ENCODE measurements at places on chromosomes 2 and 18.

DNA sequence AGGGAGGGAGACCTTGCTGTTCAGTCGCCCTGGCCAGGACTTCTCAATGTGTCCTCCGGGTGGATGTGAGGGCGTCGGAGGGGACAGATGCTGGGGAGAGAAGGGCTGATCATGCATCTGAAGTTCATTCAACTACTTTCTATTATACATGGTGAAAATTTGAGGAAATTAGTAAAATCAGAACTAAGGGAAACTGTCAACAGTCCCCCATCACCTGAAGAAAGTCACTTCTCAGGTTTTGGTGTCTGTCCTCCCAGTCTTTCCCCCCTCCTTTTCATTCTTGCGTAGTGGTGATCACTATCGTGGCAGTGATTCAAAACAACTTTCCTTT, 17.4 kb upstream of the ACKR3 start:
- DNase-seq: no peak

GRCh38 chr2:669323-669722, 7.9 kb downstream of the TMEM18 start:
- no peak for DNase-seq

- DNase-seq: no peak
Measured at GRCh38 chr2:120110507-120110906, 97.6 kb downstream of the EPB41L5 start.

DNA sequence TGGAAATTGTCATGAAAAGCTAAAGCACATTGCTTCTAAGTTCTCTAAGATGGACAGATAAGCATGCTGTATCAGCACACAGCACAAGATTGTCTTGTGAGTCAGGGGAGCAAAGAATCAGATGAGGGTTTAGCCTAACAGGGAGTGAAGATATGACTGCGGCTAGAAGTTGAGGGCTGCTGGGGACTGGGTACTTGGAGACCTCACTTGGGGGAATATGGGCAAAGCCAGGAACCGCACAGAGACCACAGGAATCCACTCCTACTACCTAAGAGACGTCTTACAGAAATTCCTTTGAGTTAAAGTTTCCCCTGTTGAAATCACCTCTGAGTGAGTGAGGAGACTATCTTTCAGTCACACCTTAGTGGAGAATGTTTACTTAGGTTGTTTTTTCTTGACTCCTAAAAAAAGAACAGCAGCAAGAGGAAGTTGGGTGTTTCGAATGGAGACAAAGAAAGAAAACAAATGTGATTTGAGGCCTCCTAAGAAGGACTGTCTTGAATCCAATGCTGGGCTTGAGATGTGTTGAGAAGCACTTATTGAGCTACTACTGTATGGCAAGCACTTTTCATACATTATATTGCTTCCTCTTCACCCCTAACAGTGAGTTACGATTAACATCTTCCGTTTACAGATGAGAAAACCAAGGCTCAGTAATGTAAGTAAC, 100.7 kb downstream of the ANKRD44 start:
- no peak for DNase-seq

DNA sequence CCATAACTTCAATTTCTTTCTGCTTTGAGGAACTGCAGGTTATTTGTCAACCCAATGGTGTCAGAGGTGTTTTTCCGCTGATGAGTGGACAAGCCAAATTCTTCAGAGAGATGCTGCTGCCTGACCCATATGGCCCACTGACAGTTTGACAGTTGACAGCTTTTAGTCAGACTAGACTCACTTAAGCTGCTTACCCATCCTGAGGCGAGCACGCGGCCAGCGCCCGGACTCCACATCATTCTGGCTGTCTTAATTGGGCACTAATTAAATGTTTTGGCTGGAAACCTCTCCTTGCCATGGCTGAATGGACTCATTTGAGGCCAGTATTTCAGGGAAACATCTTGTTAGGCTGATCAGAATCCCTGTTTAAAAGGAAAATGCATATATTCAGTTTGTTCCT, 316.1 kb upstream of the FANCL start:
- DNase-seq: no peak

DNA sequence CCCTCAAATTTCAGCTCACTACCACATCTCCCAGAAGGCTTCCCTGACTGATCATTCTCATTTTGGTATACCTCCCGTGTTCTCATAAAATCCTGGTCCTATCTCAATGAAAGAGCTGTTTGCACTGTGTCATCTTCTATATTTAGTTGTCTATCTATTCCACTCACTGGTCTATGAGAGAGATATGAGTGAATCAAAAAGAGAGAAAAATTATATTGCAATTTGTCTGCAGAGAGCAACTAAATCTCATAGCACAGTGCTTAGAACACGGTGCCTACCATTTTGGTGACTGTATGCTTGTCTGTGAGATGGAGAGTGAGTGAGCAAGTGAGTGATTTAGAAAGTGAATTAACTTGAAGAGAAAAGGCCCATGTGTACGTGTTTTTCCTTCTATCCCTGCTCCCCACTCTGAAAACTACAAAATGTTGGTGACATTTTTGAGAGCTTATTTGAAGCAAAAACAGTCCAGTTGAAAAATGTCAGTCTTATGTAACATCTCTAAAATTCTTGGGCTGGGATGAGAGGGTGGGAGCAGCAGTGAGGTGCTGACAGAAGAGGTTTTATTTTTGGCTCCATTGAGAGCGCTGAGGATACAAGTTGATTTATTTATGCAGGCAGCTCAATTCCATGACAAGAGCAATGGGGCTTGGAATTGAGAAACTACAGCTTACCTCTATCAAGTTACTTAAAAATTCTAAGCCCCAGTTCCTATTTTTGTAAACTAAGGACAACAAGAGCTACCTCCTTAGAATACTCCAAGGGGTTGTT, 373.5 kb upstream of the CHST9 start:
- no peak for DNase-seq

DNA sequence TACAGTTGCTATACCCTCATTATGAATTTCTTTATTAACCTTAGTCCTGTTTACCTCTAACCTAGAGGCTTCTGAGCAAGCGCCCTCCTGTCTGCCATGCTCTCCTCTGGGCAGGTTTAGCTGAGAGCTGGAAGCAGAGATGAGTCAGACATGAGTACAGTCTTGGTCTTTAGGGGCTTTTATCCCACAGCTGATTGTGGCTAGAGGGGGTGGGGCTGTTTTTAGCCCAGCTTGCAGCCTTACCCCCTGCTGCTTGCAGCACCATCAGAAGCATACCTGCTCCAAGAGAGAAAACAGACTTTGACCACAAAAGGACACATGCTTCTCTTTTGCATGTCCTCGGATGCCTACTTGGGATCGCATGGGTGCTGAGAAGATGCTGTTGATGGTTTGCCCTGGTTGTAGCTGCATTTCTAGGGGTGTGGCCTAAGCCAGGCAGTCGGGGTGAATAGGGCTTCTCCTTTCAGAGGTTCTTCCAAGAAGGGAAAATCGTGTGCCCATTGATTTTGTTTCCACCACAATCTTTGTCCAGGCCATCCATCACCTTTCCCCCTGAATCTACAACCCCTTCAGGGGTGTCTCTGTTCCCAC, 115.0 kb upstream of the LGALSL start:
- DNase-seq: no peak

DNA sequence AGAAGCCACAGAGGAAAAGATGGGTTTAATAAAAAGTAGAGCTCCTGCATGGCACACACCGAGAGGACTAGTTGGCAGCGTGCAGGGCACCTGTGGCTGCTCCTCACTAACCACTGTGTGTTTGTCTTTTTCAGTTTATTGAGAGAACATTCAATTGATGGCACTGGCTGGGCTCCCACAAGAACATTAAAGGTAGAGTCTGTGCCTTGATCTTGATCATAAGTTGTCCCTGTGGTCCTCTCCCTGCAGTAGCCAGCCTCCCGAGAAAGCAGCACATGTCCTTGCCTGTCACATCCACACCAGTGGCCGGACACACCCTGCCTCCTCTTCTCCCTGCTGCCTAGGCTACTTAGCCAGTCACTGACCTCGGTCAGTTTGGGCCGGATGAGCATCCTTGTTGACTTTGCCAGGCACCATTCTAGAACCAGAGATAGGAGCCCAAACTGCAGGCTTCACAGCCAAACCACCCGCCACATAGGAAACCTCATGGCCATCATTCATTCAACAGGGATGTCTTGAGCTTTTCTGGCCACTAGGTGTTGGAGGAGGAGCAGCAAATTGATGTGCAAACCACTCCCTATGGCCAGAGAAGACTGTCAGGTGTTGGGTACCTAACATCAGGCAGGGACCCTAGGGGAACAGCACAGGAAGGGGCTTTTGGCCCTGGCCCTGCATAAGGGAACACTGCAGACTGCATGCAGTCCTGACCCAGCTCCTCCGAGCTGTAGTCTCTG, 30.2 kb upstream of the SCLY start:
- no peak for DNase-seq

GRCh38 chr2:121565389-121566250, 34.9 kb downstream of the RNU4ATAC start:
- no peak for DNase-seq

- DNase-seq: no peak
Measured at GRCh38 chr2:67510745-67511144, 113.6 kb downstream of the ETAA1 start.

DNA sequence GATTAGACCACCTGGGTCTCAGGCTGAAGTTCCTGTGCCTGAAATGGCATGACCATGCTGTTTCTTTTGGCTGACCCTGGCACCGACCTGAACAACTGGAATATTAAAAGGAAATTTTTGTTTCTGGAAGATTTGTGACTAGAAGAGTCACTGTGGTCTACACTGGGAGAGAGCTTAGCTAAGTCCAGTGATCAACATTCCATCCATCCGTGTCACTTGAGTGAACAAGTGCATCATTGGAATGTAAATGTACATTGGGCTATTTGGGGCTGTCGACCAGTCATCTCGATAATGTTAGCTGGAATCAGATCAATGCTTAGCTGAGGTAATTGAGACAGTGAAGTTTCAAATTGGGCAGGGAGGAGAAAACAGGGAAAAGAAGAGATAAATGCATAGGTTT, 95.4 kb upstream of the CCDC85A start:
- no peak for DNase-seq

- no peak for DNase-seq
Measured at GRCh38 chr2:162099836-162100235, 25.8 kb upstream of the DPP4 start.

DNA sequence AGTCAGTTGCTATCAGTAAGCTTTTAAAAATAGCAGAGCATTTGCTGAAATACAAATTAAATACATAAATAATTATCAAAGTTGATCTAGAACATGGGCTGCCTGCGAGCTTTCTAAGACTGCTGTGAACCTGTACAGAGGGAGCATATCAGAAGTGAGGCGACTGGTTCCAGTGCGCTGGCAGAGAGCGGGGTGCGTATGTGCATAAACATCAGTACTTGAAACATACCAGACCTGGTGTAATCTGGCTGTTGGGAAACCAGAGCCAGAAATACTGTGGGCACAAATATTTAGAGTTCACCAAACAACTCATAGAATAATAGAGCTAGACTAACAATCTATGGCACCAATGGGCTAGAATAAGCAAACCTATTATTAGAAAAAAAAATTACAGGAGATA, 27.3 kb downstream of the PDIA6 start:
- no peak for DNase-seq

DNA sequence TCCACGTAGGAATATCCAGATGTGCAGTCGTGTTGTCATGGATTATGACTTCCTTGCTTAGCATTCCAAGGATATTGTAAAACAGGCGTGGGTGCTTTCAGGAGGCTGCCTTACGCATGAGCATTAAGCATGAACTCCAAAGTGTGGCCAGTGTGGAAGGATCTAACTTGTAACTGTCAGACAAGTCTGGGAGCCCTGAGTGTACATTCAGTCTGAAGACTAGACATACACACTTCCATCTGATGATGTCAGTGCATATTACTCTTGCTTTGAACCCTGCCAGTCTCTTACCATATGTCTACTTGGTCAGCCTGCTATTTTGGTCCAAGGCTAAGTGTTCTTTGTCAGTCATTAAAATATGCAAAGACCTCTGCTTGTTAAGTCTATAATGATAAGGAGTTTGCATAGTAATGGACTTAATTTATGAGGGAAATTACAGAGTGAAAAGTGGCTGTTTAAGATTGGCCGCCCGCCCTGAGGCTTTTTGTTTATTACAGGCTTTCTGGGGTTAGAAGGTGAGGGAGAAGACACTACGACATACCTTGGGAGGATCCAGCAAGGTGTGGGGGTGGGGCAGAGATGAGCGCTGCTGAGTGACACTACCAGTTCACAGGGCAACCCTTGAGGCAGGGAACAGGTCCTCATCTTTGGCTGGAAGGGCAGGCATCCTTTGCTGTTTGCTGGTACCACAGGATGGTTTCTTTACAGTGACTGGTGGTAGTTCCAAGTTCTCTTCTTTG, 48.3 kb downstream of the CABLES1 start:
- no peak for DNase-seq

GRCh38 chr2:54710216-54710615, 13.2 kb upstream of the EML6 start:
- no peak for DNase-seq

DNA sequence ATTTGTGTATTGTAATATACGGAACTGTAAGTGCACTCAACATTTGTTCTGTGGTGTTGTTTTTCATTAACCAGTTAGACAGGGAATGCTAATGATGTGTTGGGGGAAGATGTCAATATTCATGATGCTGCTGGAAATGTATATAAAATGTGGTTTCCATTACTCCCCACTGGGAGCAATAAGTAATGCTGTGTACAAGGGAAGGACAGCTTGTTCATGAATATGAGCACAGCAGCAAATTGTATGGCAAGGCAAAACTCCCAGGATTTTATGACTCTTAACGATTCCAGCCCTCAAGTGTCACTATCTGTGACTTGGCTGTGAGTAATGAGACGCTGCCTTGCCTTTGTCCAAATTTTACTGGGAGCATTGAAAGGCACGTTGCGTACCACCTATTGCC, 312.4 kb upstream of the DDX18 start:
- no peak for DNase-seq

DNA sequence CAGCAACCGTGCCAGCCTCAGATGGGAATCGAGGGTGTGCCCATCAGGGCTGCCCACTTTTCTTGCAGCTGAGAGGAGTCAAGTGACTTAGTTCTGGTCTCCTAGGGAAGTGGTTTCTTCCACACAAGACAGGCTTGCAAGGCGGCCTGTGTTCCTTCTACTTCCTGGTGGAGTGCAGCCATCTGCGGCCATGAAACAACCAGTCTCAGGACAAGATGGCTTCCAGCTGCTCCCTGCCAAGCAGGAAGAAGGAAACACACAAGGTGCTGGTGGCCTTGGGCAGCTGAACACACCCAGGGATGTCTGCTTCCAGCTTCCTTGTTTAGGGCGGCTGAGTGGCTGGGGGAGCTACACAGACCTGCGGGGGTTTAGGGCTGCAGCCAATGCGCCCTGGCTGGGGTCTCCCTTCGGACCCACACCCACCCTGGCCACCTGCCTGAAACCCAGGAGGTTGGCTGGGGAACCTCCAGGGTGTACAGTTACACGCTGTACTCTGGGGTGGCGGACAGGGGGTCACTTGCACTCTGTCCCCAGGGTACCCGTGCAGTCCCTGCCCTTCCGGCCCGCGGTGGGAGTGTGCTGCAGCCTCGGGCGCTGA, 34.7 kb downstream of the PTPN18 start:
- DNase-seq: no peak

DNA sequence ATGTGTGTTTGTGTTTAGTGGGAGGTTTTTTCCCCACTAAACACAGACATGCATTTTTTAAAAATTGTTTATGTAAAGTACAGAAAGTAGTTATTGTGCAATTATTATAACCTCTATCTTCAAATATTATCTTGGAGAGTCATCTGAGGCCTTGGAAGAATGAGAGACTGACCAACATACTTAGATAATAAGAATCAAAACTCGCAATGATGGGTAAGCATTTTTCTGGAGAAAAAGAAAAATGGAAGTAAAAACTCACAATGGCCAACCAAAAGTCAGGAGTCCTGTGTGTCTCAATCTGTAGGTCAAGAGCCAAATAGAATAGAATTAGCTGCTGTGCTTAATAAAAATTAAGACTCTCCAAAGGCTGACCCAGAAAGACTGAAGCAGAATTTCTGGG, 43.0 kb downstream of the MEMO1 start:
- DNase-seq: no peak

Measured in stimulated activated CD8-positive, alpha-beta memory T cell treated with anti-CD3 and anti-CD28 coated beads, Interleukin-4, amount 100 ng/mL, for 4 hours (primary cell).